ENCODE measurements at places on chromosomes 5 and 9. TPM values are rescaled to one million over a fixed set of nuclear protein-coding genes. Genes with fewer than 3 reads are reported as not detected.
A peak's percentile ranks its signal among the peaks of the same experiment; 100 is the strongest.

SMC5 gene
- 38.8 TPM for total RNA-seq

GRCh38 chr9:16693616-16694015, 176.9 kb downstream of the BNC2 start:
- DNase-seq: no peak

DNA sequence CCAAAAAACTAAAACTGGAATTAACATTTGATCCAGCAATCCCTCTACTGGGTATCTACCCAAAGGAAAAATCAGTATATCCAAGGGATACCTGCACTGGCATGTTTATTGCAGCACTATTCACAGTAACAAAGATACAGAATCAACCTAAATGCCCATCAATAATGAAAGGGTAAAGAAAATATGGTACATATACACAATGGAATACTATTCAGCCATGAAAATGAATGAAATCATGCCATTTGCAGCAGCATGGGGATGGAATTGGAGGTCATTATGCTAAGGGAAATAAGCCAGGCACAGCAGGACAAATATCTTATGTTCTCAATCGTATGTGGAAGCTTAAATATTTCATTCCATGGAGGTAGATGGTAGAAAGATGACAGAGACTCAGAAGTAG, 9.7 kb downstream of the VLDLR start:
- DNase-seq: no peak

ORM2 gene
- not detected for total RNA-seq

- DNase-seq: no peak
Observed at GRCh38 chr5:91864962-91865361, 481.8 kb upstream of the ARRDC3 start.

- no peak for DNase-seq
Observed at GRCh38 chr9:136419092-136419420, 8.6 kb downstream of the PMPCA start.

DNA sequence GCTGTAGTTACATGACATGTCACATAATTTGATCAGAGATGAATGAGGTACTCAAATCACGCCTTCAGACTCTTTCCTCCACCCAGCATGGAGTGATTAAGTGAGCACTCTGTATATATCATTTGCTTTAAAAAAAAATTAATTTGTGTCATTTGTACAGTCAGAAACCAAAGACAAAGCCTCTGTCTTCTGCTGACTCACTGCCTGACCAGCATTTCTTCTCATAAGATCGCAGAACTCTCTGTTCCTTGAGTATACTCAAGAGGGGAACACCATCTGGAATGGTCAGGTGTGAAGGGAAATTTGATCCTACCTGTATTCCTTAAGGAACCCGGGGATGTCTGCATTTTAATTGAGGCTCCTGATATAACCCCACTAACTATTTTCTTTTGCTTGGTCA, 254.4 kb downstream of the FAM114A2 start:
- no peak for DNase-seq

- no peak for DNase-seq
Observed at GRCh38 chr9:1171546-1171945, 121.4 kb downstream of the DMRT2 start.

- no peak for DNase-seq
Observed at GRCh38 chr9:105850852-105851500, 156.6 kb downstream of the TMEM38B start.

BHMT2 gene
- total RNA-seq: 6.8 TPM

FRMPD1 gene
- not detected for total RNA-seq

PPIC gene
- 57.2 TPM for total RNA-seq

DNA sequence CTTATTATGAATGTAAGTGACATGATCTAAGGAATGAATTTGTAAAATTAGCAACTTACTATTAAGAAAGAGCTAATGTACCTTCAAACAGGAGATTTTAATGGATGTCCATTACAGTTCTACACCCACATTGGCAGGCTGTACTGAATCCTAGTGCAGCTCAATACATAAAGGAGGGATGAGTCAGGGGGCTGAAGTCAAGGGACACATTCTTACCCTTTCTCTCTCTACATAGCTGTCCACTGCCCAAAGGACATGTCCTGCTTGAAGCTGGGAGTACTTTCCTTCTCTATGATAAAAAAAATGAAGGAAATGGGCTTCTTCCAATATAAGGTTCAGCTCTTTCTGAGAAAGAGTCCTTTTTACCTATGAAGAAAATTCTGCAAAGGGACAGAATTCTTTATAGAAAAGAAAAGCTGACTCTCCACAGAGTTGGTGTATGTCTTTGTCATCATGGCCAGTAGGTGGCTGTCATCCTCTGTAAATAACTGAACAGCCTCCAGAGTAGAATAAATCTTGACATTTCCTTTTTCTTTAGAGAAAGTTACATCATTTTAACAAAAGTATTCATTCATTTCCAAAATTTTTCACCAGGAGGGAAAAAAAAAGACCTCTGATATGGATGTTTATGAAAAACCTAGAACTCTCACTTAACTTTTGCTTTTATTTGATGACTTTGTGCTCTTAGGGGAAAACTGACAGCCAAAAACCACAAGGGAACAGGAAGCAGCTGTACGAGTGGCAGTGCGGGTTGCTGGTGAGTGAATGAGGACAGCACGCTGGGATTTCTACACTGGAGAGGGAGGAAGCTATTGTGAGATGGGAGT, 13.1 kb upstream of the IFNA14 start:
- peak; percentile 31 for DNase-seq

SEMA6A gene
- 0.41 TPM for total RNA-seq

GRCh38 chr5:115699967-115700366, 74.1 kb upstream of the TMED7 start:
- DNase-seq: no peak

GRCh38 chr5:136011414-136012001, 17.3 kb upstream of the TGFBI start:
- peak; percentile 79 for DNase-seq

DNA sequence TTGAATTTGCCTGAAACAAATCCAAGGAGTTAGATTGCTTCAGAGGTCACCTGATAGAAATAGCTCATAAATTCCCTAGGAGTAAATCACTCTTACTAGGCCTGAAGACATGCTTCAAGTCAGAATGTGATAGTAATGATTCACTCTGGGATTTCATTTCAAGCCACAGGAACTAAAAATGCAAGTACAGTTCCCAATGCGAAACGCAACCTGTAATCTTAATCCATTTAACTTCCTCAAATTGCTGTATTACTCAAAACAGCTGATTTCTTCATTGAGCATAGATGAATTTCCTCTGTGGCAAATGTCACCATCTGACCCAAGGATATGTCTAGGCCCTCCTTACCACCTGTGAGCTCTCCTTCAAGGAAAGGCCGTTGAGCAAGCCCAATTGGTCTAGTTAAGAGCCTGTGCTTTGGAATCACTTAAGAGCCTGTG, 32.1 kb upstream of the IL6ST start:
- DNase-seq: peak; percentile 89

DNA sequence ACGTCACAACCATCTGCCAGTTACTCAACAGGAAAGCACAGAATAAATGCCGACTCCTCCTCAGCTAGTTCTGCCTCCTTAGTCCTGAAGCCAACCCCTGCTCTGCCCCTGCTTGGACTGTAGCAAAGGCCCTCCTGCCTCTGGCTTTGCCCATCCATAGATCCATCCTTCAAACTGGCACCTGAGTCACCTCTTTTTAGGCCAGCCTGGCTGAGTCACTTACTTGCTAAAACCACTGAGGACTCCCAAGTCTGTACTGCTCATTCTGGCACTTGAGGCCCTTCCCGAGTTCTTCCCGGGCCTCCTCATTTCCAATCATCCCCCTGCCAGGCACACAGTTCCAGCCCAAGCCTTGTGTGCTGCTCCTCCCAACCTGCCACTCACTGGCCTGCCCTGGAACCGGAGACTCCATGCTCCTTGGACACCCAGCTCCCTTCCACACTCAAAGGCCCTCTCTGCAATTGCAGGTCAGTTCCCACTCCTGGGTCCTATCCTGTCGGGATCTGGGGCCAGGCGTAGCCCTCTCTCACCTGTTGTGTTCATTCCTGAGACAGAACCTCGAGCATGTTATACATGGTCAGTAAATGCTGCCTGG, 220.1 kb downstream of the DAB2IP start:
- DNase-seq: peak; percentile 40

DNA sequence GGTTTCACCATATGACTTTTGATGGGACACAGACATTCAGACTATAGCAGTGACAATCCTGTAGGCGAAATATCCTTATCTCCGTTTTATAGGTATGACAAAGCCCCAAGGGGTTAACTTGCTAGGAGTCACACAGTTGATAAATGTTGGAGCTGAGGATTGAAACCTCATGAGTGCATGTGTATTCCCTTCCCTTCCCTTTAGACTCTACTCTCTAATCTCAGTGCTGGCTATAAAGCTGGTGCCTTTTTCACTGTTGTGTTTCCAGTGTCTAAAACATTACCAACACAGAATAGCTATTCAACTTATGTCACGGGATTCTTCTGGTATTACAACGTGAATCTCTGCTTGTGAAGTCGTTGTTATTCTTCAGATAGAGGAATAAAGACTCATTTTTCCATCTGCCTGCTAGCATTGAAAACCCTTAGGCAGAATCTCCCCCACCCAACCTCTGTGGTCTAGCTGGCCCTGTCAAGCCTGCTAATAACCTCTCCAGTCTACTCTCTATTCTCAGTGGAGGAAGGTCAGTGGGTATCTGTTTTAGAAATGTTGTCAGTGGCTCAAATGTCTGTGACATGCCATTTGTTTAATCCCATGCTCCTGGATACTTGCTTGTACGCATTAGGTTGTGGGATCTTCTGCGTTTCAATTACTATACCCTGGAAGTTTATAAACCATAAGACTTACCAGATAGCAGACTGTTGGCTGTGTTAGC, 121.2 kb downstream of the TLE4 start:
- no peak for DNase-seq

DNA sequence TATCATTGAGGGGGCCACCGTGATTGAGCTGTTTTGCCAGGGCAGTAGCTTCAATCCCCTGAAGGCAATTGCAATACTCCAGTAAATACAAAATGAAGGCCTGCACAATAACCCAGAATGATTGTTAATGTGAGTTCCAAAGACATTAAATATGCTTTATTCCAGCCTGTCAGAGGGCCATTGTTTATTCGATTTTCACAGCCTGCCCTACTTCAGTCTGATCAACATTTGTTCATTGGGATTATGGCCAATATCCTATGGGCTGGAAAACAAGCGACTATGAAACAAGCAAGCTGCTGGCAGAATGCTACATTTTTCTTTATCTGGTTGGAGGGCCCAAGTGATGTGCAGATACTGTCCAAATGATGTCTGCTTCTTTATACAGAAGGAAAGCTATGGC, 543.1 kb downstream of the TLE1 start:
- no peak for DNase-seq

GRCh38 chr5:88090506-88090905, 178.1 kb downstream of the TMEM161B start:
- no peak for DNase-seq

- no peak for DNase-seq
Observed at GRCh38 chr9:20702570-20702969, 18.5 kb downstream of the FOCAD start.

DNA sequence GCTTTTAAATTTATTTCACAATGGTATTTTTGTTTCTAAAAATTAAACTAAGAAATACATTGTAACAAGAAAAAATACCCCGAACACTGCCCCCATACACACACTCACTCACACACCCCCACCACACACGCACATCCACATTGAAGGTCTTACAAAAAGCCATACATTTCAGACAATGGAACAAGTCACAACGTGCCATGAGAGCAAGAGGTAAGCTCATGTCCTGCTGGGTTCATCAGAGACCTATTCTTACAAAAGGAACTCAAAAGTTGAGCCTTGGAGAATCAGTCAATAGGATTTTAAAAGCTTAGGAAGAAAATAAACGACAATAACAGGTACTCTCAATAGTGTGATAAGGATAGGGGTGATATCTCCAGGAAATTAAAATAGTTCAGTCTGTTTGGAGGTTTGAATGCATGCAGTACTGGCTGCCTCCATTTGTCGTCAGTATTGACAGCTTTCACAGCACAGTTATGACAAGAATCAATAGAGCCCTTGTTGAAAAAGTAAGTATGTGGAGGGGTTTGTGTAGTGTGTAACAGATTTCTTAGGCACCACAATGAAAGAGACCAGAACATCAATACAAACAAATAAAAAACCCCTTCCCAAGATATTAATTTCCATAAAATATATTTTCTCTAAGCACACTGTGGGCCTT, 1826.2 kb upstream of the CDH6 start:
- DNase-seq: no peak

- no peak for DNase-seq
Observed at GRCh38 chr5:98757978-98758377, 15.5 kb upstream of the RGMB start.

GRCh38 chr5:163509291-163509951, 4.0 kb downstream of the MAT2B start:
- peak; percentile 90 for DNase-seq

DNA sequence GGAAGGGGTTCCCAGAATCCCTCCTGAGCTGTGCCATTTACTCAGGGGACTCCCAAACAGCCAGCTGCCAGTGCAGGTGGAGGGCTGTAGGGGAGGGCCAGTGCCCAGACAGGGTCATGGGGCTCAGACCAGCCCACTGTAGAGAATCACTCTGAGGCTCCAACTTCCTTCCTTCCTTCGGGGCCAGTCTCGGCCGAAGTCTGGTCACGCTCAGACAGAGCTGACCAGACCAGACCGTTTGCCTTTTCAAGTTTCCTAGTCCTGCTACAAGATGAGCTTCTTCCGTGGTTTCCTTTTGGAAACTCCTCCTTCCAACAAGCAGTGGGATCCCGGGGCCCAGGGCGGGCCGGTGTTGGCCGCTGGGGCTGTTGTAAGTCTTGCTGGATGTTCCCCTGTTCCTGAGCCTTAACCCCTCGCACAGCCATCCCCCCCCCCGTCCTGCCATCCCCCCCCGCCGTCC, 52.6 kb downstream of the SAR1B start:
- DNase-seq: no peak

C9orf50 gene
- total RNA-seq: not detected

DNA sequence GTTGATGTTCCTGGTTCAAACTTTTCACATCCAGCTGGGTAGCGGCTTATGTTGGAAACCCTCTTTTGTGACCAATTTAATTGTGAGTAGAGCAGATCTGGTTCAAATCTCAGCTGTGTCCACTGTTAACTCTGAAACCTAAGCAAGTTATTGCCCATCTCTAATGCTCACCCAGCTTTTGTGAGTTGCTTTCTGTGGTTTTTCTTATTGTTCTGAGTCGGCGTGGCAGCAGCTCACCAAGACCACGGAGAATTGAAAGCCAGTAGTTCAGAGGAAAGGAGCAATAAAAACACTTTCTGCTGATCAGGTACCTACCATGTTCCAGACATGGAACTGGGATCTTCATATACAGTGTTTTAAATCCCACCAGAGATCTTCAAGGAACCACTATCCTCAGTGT, 114.4 kb downstream of the DOCK2 start:
- DNase-seq: no peak

DNA sequence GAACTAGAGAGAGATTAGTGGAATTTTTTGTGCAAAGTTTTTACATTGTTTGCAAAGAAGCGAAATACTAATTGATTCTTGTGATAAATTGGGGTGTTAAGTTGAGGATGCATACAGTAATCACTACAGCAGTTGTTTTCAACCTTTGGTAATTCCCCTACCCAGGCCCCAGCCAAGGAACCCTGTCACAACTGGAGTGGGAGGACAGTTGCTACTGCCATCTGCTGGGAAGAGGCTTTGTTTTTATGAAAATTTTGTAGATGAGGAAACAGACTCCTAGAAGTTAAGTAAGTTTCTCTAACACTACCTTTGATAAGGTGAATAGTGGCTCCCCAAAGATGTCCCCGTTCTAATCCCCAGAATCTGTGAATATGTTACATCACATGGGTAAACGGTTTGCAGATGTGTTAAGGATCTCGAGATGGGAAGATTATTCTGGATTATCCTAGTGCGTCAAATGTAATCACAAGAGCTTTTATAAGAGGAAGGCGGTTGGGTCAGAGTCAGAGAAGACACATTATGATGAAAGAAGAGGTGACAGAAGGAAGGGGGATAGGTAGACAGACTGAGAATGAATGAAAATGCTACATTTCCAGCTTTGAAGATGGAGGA, 34.0 kb upstream of the PPP1R2B start:
- DNase-seq: peak; percentile 0

PCDHGA12 gene
- total RNA-seq: 39.7 TPM

FRMD3 gene
- 2.0 TPM for total RNA-seq
